ENCODE measurements at places on chromosomes 4 and X. TPM values are rescaled to one million over a fixed set of nuclear protein-coding genes. Genes with fewer than 3 reads are reported as not detected.

GRCh38 chrX:133384454-133384853 is 30.8 kb downstream of the GPC4 start:
- no peaks in the 10 kb centered on the region for H3K4me1 ChIP-seq
- no peak overlapping the region for H3K4me3 ChIP-seq
- DNase-seq: no peak
- H3K36me3 ChIP-seq: no peaks in the 10 kb centered on the region
- no peaks in the 10 kb centered on the region for H3K27me3 ChIP-seq

GRCh38 chr4:87014284-87014782 is 79.5 kb downstream of the AFF1 start:
- H3K27ac ChIP-seq: peak overlapping the region; percentile 70
- no peak for DNase-seq
- H3K4me3 ChIP-seq: no peak overlapping the region
- no peaks in the 10 kb centered on the region for H3K27me3 ChIP-seq
- H3K4me1 ChIP-seq: no peaks in the 10 kb centered on the region
- H3K36me3 ChIP-seq: no peaks in the 10 kb centered on the region

- no peaks in the 10 kb centered on the region for H3K4me1 ChIP-seq
- no peak overlapping the region for H3K4me3 ChIP-seq
- DNase-seq: no peak
Observed at GRCh38 chrX:38656350-38656915, 95.1 kb downstream of the TSPAN7 start.

DNA sequence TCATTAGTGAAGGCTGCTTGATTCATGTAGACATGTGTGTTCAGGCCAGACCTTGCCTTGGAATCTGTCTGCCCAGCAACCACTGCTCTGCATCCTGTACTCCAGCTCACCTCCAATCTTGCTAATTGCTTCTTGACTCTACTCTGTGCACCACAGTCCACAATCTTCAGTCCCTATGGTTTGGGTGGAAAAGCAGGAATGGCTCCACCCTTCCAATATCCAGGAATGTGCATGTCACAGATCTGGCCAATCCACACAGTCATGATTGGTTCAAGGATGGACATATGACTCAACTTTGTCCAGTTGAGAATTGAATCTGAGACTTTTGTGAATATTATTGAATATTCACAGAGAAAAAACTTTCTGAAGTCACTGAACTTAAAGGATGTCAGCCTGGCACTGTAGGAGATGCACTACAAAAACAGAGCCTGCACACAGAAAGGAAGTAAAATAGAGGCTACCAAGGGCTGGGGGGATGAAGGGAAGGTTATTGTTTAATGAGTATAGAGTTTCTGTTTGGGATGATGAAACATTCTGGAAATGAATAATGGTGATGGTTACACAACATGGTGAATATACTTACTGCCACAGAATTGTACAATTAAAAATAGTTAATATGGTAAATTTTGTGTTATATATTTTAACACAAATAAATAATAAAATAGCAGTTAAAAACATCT is 161.3 kb upstream of the USP38 start:
- H3K27me3 ChIP-seq: no peaks in the 10 kb centered on the region
- H3K27ac ChIP-seq: no peak overlapping the region
- H3K4me3 ChIP-seq: no peak overlapping the region
- no peaks in the 10 kb centered on the region for H3K36me3 ChIP-seq
- no peak for DNase-seq

GRCh38 chrX:6708676-6709380 is 173.9 kb upstream of the VCX3A start:
- no peak overlapping the region for H3K27ac ChIP-seq
- H3K4me1 ChIP-seq: no peaks in the 10 kb centered on the region
- no peaks in the 10 kb centered on the region for H3K36me3 ChIP-seq
- H3K27me3 ChIP-seq: no peaks in the 10 kb centered on the region
- no peak overlapping the region for H3K4me3 ChIP-seq

GRCh38 chr4:119933606-119934005 is 133.0 kb downstream of the MAD2L1 start:
- no peak overlapping the region for H3K27ac ChIP-seq
- no peaks in the 10 kb centered on the region for H3K27me3 ChIP-seq
- H3K36me3 ChIP-seq: no peaks in the 10 kb centered on the region

PNMA6A gene
- 0.37 TPM for total RNA-seq

DNA sequence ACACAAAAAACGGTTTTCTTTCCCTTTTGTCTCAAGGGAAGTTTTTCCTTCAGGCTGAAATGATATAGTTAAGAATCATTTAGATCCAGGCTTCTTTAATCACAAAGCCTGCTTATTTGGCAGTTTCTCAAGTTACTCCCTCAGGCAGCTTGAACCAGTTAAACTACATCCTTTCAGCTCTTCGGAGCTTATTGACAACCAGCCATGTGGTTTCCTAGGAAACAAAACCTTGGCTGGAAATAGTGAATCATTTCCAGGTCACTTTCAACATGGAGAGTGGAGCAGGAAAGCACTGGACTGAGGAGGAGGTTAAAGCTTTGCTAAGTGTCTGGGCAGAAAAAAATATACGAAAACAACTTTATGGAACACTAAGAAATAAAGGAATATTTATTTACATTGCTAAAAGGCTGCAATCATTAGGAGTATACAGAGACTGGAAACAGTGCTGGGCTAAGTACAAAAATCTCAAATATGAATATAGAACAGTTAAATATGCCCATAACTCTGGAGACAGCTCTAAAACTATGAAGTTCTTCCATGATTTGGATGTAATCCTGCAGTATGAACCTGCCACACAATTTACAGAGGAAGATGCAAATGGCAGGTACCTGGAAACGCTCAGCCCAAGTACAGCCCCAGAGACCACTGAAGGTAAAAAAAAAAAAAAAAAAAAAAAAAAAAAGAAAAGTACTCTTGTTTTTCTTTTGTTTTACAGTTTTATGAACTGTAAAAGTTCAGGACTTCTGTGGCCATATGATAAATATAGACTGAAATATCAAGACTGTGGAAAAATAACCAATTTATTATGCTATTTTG is 23.2 kb upstream of the AASDH start:
- no peaks in the 10 kb centered on the region for H3K36me3 ChIP-seq
- H3K27me3 ChIP-seq: no peaks in the 10 kb centered on the region
- peaks cover 4% of the 10 kb centered on the region for H3K4me1 ChIP-seq
- H3K27ac ChIP-seq: peak overlapping the region; percentile 9
- DNase-seq: peak; percentile 60

GPC3 gene
- total RNA-seq: 2.0 TPM

SSX2B gene
- not detected for total RNA-seq

AADAT gene
- total RNA-seq: 5.3 TPM

PABPC1L2B gene
- not detected for total RNA-seq

DNA sequence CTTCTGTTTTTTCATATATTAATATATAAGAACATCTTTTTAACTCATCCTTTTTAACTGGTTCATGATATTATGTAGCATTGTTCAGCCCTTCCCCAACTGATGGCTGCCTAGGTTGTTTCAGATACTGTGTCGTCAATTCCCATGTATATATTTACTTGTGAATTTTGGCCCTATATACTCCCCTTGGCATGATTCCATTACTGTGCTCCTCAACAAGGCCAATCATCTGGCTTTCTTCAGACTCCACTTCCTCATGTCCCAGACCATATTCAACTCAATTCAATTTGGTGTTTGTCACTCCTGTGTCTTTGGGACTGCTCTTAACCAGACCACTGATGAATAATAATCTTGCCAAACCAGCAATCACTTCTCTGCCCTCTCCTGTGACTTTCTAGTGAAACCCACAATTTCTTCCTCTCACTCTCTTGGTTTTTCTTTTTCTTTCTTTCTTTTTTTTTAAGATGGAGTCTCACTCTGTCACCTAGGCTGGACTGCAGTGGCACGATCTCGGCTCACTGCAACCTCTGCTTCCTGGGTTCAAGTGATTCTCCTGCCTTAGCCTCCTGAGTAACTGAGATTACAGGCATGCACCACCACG is 2.7 kb upstream of the WDR45 start:
- no peaks in the 10 kb centered on the region for H3K36me3 ChIP-seq
- no peaks in the 10 kb centered on the region for H3K27me3 ChIP-seq
- no peak overlapping the region for H3K27ac ChIP-seq
- no peak for DNase-seq
- no peaks in the 10 kb centered on the region for H3K4me1 ChIP-seq

WAS gene
- 4.9 TPM for total RNA-seq

DNA sequence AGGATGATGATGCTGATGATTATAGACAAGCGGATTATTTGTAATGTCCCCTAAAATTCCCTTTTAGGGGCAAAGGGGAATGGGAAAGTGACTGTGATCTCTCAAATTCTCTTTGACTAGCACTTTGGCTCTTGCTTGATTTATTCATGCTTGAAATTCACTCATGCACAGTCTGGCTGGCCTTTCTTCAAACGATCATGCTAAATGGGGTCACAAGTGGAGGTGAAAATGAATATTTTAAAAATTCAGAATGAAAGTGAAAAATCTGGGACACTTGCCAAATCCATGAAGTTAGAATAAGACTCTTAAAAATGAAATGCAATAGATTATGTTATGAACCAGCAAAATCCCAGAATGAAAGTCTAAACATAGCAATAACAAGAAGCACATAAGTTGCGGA is 173.4 kb upstream of the RAI2 start:
- DNase-seq: no peak
- no peaks in the 10 kb centered on the region for H3K27me3 ChIP-seq
- no peaks in the 10 kb centered on the region for H3K4me1 ChIP-seq
- no peaks in the 10 kb centered on the region for H3K36me3 ChIP-seq
- no peak overlapping the region for H3K27ac ChIP-seq
- no peak overlapping the region for H3K4me3 ChIP-seq

GRCh38 chrX:152884171-152884570 is 13.7 kb upstream of the ZNF185 start:
- H3K4me3 ChIP-seq: no peak overlapping the region
- DNase-seq: no peak
- no peaks in the 10 kb centered on the region for H3K36me3 ChIP-seq
- H3K27me3 ChIP-seq: no peaks in the 10 kb centered on the region
- H3K4me1 ChIP-seq: no peaks in the 10 kb centered on the region

DNA sequence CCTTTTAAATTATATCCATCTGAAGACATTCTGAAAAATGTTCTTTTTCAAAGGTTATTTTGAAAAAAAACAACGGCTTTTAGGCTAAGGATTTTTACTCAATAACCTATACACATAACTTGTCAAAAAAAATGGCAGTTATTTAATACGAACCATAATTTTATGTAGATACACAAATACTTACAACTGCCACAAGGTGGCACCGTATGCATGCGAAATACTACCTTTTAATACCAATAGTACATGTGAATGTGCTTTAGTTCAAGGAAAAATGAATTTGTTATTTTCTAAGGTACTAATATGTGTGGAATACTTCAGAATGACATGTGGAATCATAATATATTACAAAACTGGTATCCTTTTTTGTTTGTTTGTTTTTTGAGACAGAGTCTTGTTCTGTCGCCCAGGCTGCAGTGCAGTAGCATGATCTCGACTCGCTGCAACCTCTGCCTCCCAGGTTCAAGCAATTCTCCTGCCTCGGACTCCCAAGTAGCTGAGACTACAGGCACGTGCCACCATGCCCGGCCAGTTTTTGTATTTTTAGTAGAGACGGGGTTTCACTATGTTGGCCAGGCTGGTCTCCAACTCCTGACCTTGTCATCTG is 4.6 kb upstream of the MAD2L1 start:
- no peak overlapping the region for H3K4me3 ChIP-seq
- no peaks in the 10 kb centered on the region for H3K27me3 ChIP-seq
- DNase-seq: peak; percentile 56
- H3K36me3 ChIP-seq: no peaks in the 10 kb centered on the region
- no peak overlapping the region for H3K27ac ChIP-seq

CLCN4 gene
- 0.62 TPM for total RNA-seq

FAM241A gene
- total RNA-seq: 1.9 TPM

UGT2B10 gene
- total RNA-seq: 0.40 TPM

ASB9 gene
- total RNA-seq: 3.6 TPM

DNA sequence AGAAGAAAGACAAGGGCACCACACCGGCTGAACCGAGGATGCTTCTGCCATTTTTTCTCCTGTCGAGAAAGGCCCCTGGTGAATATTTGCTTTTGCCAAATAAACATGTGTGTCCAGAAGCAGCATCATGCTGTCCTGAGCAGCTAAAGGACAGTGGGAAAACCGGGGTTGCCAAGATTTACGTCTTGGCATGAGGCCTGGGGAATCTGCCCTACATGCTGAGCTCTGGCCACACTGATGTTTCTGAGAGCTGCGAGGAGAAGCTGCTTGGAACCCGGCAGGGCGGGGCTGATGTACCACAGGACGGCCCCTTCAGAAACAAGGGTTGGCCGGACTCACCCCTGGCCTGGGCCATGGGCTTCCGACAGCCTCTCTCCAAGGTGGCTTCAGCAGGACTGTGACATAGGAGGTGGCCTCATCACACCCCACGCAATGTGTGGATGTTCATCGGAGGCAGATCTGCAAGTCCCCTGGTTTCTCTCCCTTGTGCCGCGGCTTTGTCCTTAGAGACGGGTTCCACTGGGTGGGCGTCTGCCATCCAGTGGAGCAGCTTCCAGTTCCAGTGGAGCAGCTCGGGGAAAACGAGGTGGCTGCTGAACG is 42.2 kb upstream of the SORCS2 start:
- DNase-seq: no peak
- H3K27me3 ChIP-seq: no peaks in the 10 kb centered on the region
- no peaks in the 10 kb centered on the region for H3K36me3 ChIP-seq
- no peak overlapping the region for H3K27ac ChIP-seq
- no peak overlapping the region for H3K4me3 ChIP-seq

DNA sequence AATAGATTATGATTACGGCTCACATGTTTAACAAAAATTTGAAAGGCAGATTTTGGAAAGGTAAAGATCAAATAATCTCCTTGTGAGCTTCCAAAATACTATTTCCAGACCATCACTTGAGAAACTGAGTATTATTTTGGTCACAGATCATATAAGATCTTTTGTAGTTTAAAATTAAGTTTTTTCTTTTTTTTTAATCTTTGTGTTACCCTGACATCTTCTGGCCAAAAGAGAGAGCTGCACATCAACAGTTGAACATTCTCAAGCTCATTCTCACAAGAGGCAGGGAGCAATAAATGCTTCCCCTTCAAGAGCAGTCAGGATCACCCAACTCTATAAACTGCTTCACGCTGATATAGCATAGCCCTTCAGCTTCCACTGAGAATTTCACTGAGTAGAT is 15.9 kb downstream of the TMEM192 start:
- no peaks in the 10 kb centered on the region for H3K27me3 ChIP-seq
- DNase-seq: no peak
- H3K4me3 ChIP-seq: no peak overlapping the region
- no peaks in the 10 kb centered on the region for H3K36me3 ChIP-seq

- no peak for DNase-seq
- peak within 1 kb of the TSS; percentile 54 for H3K27ac ChIP-seq
- no peaks in the 10 kb centered on the region for H3K27me3 ChIP-seq
Observed at GRCh38 chr4:38804654-38805295, at the start of gene TLR1. Gene TLR1, minus strand, starts transcription at chr4:38804791. Its CDS starts 5,960 bp downstream, at chr4:38798831.
